BE2C (cell line): ENCODE measurements at places on chromosomes 4 and X.

- DNase-seq, result no peak
Measured at GRCh38 chr4:159937595-159937994, 834.7 kb downstream of the RAPGEF2 start.

DNA sequence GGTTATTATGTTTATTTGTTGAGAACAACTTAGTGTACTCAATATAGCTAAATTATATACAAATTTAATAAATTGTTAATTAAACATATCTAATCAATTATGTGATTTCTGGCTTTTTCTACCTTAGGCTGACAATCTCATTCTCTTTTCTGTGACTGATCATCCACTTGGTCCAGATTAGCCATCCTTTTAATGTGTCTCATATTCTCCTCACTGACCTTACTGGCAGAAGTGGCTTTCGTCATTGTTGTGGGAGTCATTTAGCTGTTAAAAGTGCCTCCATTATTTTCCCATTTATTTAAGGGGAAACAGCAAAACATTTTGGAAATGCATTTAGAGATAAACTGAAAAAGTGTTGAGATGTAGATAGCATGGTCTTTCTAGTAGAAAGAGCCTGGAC lies 172.2 kb downstream of the CCSER1 start:
- DNase-seq, result no peak

DNA sequence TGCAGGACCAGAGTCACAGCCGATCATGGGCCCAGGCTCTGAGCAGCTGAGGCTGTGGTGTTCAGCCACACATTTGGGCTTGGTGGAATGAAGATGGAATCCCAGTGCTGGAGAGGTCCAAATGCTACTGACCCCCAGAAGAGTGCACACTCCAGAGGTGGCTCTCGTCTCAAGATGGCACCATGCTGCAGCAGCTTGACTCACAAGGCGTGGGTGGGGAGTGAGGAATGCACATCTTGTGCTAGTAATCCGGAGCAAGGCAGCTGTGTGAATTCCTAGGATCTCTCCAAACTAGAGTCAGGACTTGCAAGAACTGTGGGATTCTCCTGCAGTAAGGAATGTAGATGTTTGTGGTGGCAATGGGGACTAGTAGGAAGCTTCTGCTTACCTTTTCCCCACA lies 28.7 kb downstream of the RAB28 start:
- DNase-seq, result no peak

DNA sequence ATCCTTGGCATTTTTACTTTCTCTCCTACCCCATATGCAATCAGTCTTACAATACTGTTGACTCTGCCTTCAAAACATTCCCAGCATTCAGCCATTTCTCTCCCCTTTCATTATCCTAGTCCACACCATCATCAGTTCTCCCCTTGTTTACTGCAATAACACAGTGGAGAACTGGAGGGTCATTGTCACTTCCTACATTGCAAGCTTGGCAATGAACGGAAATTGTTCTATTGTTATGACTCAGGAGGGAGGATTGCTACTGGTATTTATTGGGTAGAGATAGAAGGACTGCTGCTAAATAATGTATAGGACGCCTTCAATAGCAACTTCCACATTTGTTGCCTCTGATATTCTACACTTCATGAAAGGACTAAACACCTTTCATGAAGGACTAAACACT lies 231.8 kb downstream of the BANK1 start:
- no peak for DNase-seq

DNA sequence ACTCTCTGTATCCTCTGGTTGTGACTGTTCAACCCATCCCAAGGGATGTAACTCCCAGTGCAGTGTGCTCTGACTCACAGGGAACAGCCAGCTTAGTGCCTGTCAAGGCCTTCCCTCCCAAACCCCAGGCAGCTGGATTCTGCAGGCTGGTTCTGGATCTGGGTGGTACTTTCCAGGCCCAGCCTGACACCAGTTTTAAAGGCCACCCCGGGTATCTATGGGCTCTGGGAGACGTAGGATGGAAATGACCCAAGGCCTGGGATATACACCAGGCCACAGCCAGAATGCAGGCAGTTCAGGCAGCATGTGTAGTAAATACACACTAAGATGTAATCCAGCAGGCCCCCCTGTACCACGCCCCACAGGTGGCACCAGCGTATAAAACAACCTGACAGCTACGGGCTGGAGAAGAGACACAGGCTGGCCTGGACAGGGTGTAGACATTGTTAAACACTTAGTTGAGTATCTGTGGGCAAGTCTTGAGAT lies 64.2 kb downstream of the SPINK2 start:
- DNase-seq, result no peak

DNA sequence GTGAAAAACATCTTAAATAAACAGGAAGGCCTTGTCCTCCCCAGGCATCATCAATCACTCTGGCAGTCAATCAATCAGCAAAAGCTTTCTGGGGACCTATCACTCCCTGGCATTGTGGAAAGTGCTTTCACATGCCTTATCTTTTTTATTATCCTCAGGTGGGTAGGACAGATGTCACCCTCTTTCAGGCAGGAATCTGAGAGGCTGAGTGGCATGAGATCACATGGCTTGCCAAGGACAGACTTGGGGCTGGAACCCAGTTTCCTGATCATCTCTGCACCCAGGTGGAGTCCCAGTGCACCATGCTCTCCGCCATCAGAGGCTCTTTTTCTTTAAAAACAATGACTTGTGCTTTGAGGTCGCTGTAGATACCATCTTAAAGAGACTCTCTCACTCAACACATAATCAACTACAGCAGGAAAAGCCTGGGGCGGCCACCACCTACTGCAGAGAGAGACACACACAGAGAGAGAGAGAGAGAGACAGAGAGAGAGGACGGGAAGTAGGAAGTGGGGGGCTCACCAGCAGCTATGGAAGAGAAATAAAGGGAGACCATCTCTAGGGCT lies 282.7 kb downstream of the PTTG2 start:
- no peak for DNase-seq

- DNase-seq, result peak; percentile 73
Measured at GRCh38 chr4:81052119-81053068, 21.9 kb downstream of the BMP3 start.
